ENCODE measurements at places on chromosomes 5 and 9.

GRCh38 chr9:12554636-12555035, 138.5 kb upstream of the TYRP1 start:
- no peak for DNase-seq

GRCh38 chr9:135551031-135551430, 5.1 kb downstream of the OBP2A start:
- DNase-seq = no peak

GRCh38 chr5:2801577-2802525, 50.4 kb upstream of the IRX2 start:
- no peak for DNase-seq

DNA sequence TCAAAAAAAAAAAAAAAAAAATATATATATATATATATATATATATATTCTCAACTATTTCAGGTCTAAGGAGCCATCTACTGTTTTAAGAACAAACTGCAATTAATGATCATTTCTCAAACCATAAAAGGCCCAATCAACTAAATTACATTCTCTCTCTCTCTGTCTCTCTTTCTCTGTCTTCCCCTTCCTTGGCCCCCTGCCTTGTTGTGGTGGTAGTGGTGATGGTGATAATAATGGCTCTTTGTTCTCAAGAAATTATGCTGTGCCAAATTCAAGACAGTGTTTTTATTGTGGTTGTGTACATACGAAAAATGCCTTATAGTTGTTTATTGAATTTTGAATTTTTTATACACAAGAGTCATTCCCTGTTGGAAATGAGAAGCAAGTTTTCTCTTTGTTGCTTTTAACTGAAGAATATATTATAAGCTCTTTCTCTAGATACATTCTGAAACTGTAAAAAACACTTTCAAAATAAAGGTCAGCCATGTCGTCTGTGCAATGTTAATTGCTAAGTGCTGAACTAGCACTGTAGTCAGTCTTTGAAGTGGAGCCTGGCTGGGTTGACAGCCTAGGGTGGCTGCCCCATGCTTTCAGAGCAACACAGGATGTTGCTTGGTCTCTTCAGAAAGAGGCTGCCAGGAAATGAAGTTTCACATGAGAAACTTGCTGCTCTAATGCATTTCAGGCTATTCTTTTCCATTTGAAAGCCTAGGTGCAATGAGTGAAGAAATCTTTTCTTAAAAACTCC, 96.0 kb downstream of the HINT1 start:
- DNase-seq = no peak

DNA sequence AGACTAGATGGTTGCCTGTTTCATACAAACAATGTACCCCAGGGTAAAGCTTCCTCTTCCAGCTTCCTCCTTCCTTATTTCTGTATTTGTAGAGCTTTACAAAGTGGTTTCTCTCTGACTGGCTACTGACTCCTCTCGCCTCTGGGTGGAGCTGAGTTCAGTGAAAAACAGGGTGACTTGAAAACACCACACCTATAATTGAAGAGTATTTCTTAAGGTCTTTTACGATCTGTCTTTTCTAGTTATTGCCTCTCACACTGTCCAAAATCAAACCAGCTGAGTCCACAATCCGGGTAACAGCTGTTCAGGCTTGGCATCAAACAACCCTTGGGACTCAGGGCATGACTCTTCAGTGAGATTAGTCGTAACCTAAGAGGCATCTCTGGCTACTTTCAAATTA, 200.4 kb downstream of the ARRDC3 start:
- no peak for DNase-seq

GRCh38 chr9:106620866-106621265, 242.1 kb upstream of the ZNF462 start:
- DNase-seq = no peak

DNA sequence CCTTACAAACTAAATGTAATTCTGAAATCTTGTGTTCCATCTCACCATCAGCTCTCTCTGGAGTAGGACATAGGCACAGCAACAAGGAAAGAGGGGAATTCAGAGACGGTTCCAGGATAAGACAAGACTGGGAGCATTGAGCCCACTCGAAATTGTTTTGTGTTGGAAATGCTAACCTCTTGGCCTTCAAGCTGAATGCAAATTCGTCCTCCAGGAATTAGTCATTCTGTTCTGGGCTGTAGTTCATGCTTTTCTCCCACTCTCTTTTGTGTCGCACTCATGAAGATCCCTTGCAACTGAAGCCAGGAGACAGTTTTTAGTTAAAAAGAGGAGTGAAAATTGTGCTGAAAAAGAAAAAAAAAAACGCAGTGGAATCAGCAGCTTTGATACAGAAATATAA, 121.7 kb upstream of the SEMA6A start:
- no peak for DNase-seq
